ENCODE measurements at places on chromosomes 16 and 17.

DNA sequence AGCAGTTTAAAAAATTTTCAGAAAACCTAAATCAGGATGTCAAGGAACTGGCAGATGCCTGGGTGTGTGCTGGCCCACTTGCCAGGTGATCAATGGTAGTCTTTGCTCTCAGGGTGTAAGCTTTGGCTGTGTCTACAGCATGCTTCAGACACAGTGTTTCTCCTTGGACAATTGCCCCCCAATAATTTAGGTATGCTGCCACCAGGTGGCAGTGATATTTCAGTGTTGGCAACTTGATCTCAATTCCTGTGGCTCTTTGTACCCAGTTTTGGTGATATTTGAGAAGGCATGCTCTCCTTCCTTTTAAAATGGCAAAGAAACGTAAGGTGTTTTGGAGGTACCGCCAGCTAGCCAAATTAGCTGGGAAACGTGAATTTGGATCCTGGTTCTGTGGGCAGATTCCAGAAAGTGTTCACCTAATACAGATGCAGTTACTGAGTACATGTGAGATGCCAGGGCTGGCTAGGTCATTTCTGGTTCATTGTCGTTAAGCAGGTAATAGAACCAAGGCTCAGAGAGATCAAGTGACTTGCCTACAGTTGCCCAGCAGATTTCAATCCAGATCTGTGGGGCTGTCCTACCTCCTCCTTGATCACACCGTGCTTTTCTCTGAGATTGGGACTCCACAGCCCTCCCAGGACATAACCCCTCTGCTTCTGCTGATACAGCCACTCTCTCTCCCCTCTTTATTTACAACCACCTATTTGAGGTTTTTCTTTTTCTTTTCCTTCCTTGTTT, 155.6 kb upstream of the PLCG2 start:
- DNase-seq = peak; percentile 28

GRCh38 chr17:43701318-43701743, 39.6 kb upstream of the MEOX1 start:
- DNase-seq = no peak

- no peak for DNase-seq
Measured at GRCh38 chr17:70119983-70120382, 45.0 kb downstream of the KCNJ16 start.

- no peak for DNase-seq
Measured at GRCh38 chr17:39484178-39484577, 22.9 kb downstream of the CDK12 start.

DNA sequence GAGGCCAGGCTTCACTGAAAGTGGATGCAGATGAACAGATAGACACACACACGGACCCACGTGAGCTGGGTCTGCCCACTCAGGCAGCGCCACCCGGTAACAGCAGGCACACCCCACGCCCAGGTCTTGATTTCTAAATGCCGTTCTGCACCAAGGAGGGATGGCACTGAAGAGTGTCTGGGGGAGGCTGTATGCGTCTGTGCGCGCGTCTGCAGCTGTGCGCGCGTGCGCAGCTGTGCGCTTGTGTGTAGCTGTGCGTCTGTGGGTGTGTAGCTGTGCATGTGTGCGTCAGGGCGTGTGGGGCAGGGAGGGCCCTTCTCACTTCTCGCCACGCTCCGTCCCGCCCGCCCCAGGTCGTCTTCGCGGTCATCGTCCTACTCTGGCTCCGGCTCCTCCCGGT, 15.5 kb upstream of the IL17C start:
- no peak for DNase-seq

- no peak for DNase-seq
Measured at GRCh38 chr16:68126395-68126794, 41.2 kb downstream of the NFATC3 start.

DNA sequence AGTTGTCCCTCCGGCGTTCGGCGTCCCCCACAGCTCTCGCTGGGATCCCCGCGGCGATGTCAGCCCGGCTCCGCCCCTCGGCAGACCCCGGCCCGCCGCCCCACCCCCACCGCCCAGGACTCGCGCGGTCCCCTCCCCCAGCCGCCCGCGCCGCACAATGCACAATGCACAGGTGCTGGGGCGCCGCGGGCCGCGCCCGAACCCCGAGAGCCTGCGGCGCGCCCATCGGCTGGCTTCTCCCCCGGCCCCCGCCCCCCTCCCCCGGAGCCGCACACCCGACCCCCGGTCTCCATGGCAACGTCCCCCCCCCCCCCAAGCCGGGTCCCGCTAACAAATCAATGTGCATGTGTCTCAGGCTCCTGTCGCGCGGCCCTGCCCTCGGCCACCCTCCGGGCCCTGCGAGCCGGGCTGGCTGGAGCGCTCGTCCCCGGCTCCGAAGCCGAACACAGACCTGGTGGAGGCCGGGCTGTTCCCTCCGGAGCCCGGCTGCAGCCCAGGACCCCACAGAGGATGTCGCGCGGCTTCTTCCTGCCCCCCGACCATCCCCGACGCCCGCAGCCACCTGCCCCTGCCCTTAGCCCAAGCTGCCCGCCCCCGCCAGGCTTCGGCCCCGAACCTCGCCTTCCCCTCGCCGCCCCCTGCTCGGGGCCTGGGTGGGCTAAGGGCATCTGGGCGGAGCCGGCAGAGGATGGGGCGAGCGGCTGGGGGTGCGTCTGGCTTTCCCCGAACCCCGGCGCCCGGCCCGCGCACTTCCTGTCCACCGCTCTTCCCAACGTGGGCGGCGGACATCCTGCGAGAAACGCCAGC, 818 bp upstream of the CBX8 start:
- no peak for DNase-seq

GRCh38 chr17:44105483-44105882, 18.0 kb downstream of the HDAC5 start:
- DNase-seq = peak; percentile 27

GRCh38 chr17:74904687-74905409, 11.4 kb upstream of the FADS6 start:
- no peak for DNase-seq

DNA sequence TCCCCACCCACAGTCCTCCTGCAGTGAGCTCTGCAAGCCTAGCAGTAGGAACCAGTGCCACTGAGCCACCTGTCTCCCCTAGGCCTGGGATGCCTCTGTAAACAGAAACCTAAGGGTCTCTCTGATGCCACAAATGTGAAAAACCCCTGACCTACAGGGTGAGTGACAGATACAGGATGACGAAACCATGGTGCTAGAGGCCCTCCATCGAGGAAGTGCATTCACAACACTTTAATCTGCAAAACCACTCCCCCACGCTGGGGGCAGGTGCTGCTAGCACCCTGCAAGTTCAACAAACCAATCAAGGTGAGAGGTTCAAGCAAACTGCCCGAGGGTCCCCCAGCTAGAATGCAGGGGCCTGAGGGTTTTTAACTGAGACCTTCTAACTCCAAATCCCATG, 59.5 kb downstream of the CDYL2 start:
- DNase-seq = no peak

DNA sequence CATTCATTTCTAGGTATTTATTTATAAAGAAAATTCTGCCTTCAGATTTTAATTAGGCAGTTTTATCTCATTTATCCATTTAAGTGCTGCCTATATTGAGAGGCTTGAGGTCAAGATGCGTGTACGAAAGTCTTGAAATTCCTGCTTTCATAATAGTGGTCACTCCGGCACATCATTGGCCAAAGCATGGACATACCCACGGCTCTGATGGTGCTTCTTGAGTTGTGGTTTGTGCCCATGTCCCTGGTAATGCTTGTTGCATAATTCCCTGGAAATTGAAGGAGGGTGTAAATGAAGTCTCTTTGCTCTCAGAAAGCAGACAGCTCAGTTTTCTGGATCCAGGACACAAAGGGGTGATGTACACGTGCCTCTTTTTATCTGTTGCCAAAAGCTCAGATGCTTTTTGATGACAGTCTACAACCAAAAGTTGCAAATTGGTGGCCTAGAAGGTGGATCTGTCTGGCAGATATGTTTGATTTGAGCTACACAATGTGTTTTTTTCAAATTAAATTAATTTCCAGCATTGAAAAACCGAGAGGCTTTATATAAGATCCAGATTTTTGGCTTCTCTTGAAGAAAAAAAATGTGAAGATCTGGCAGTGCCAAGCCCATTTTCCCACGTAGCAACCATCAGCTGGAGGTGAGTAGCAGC, 94.4 kb downstream of the SHISA9 start:
- DNase-seq = no peak

DNA sequence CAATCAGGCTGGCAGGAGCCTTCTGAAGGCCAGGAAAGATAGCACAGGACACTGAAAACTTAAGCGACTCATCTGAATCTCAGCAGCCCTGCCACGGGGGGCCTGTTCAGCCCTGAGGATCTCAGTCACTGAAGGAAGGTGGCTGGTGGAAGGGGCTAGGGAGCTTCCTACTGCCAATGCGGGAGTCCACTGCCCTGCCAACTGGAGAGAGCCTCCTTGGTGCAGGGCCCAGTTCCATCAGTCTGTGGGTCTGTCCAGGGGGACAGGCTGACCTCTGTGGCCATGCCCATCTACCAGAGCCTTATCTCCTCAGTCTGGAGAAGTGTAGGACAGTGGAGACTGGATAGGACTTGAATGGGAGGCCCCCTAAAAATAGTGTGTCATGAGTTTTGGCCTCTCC, 1851.6 kb downstream of the TP53TG3F start:
- DNase-seq = no peak

DNA sequence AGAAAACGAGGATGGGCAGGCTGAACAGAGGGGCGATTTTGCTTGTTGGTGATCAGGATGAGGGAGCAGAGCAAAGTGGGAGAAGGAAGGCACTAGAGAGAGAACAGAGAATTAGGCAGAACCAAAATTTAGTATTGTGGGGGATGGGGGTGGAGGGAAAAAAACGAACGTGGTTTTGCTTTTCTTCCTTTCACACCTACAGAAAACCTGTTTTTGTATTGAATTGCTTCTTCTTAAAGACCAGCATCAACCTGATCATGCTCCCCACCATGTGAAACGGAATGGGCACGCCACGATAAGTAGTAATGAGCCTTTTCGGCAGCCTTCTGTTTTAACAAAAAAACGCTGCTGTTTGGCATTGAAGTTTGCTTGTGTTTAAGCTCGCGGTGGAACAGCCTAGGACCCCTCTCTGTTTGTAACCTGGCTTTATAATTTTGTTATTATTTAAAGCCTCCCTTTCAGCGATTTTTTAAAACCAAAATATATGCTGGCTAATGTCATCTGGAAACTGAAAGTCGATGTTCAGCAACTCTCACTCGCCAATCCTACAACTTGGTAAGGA, 36.8 kb downstream of the ERCC4 start:
- no peak for DNase-seq

- DNase-seq = no peak
Measured at GRCh38 chr16:57390636-57391295, 13.8 kb upstream of the CCL17 start.

- peak; percentile 73 for DNase-seq
Measured at GRCh38 chr16:35795361-35796029, 2336.1 kb downstream of the TP53TG3F start.

- DNase-seq = no peak
Measured at GRCh38 chr16:2527071-2527783, 4.0 kb downstream of the CEMP1 start.

GRCh38 chr16:65476448-65476955, 354.6 kb upstream of the CDH11 start:
- no peak for DNase-seq

DNA sequence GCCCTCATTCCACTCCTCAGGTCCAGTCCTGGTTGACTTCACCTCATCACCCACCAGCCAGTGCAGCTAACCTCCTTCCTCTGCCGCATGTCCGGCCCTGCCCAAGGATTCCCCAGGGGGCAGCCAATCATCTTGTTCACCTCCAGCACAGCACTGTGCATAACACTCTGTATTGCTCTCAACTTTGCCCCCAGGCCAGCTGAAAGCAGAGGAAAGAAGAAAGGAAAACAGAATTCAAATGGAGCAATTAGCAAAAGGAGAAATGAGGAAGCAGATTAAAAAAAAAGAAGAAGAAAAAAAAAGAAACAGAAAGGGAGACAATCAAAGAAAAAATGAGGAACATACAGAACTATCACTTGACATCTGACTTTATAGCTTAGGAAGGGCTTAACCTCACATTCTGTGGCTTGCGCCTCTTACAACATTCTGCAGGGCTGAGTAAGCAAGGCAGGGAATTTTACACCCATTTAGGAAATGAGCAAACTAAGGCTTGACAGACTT, 26.1 kb downstream of the GAS7 start:
- no peak for DNase-seq

GRCh38 chr17:56064506-56064905, 88.8 kb upstream of the ANKFN1 start:
- no peak for DNase-seq

DNA sequence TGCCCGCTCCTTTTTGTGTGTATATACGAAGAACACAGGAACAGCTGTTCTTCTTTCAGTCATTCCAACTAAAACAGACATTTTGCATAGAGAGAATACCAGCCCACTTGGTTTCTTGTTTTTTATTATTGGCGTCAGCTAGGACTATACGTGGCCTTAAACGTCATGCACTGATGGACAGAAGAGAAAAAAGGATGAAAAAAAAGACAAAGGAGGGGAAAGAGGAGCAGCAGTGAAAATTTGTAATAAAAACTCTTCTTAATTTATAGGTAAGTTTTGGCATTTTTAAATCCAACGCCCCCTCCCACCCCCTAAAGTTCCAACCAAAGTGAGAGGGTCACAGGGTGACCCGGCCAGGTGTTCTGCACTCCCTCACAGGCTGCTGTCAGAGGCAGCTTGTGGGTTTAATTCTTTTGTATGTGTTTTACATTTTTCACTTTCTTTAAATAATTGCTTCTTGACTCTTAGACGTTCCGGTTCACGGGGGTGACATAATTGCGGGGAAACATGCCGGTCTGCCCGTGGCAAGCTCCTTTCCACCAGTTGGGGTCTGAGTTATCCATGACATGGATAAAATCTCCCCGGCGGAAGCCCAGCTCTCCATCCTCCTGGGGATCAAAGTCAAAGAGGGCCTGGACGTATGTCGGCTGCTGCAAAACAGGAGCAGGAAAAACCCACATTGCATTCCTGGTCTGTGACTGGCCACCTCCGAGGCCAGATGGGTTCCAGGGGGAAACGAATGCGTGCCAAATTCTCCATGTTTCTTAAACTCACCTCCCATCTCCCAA, 30.9 kb upstream of the SLC25A19 start:
- DNase-seq = no peak

DNA sequence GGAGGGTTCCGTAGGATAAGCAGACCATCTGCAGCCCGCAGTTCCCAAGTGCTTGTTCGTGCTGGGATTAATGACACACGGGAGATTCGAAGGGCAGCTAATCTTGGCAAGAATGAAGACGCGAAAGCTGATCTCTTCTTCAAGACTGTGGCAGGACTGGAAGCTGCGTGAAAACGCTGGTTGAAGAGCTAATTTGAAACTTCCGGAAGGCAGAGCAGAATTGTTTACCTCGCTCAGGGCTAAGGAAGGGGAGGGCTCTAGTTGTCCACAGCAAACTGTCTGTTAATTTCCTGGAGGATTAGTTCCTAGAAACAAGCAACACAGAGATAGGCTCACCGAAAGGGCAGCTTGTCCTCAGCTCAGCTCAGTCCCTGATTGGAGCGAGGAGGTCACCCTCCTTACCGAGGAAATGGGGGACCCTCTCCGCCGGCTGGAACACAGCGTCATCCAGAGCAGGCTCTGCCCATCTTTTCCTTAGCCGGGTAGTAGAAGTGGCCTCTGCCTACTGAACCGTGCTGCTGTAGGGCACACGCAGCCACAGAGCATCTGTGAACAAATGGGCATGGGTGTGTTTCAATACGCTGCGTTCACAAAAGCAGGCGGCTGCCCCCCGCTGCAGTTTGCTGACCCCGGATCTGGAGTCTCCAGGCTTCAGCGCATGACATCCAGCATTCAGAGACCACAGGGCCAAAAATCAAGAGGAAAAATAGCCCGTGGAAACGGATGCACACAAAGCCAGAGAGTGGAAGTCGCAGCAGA, 16.7 kb upstream of the BAIAP2 start:
- DNase-seq = no peak

Data from NCI-H1105 (cell line).